Body of pancreas (tissue), 4 donors: ENCODE measurements at places on chromosomes 7 and 10. TPM values are rescaled to one million over a fixed set of nuclear protein-coding genes. Genes with fewer than 3 reads are reported as not detected.
A peak's percentile ranks its signal among the peaks of the same experiment; 100 is the strongest.

GRCh38 chr7:158761945-158762344 is 57.3 kb upstream of the NCAPG2 start:
- no peak for DNase-seq

DNA sequence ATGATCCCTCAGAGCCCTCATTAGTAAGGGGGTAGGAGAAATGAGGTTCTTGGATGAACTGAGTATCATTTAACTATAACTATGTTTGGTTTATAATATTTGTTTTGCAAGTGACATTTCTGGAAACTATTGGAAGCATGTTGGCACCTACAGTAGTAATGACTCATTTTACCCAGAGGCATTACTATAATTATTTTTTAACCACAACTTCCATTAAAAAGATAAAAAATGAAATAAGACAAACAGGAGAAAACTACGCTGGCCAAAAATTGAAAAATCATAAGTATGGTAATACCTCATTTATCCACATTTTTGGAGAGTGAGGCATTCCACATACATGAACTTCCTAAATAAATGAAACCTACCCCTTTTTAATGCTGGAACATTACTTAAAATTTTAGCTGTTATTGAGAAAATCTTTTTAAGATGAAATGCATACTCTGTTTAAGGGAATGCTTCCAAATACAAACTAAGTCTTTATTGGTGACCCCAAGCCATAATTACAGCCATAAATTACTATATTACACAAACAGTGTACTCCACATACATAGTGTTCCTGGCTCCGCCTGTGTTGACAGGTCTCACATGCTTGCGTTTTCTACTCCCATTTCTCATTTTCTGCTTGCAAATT is 84.6 kb upstream of the CAPZA2 start:
- DNase-seq, result no peak

- DNase-seq, result peak; percentile 54
These were observed at the start of gene MYOF for GRCh38 chr10:93482145-93482834. Gene MYOF (minus strand): TSS chr10:93482334. CDS start chr10:93482194, 140 bp downstream.

DNA sequence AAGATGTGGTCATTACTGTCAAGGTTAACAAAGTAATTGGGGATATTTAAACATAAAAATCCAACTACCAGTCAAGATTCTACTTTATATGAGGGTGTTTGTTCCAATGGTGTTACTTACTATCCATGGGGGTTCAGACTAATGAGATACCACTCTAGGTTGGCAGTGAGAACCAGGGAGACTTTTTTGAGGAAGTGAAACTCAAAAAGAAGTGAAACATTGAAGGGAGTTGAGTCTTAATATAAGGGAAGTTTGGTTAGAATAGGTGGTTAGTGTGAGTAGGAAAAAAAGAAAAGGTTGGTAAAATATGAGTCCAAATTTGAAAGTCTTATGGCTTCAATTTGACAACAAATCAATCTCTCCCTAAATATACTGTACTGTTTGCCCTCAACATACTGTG is 123.6 kb upstream of the ANK3 start:
- DNase-seq, result no peak

GRCh38 chr10:31274310-31274709 is 44.7 kb upstream of the ZEB1 start:
- DNase-seq, result no peak

DNA sequence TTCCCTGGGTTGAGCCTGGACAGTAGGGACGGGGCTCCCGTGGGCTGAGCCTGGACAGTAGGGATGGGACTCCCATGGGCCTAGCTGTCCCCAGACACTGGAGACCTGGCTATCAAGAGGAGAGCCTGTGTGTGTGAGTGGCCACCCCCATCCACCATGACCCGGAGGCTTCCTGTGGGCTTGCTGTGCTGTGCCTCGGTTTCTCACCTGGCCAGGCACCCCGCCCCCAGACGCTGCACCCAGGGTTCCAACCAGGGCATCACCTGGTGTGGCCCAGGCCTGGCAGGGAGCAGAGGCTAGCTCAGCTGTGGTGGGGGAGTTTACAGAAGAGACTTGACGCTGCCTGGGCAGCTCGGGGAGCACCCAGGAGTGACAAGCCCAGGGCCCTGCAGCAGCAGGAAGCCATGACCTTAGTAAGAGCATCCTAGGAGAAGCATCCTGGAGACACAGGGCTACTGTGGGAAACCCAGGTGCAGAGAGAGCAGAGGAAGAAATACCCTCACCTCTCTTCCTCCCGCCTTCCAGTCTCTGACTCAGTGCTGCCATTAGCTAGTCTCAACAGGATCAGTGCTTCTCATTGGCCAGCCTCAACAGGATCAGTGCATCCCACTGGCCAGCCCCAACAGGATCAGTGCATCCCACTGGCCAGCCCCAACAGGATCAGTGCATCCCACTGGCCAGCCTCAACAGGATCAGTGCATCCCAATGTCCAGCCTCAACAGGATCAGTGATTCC is 61.0 kb downstream of the PDGFA start:
- no peak for DNase-seq

DNA sequence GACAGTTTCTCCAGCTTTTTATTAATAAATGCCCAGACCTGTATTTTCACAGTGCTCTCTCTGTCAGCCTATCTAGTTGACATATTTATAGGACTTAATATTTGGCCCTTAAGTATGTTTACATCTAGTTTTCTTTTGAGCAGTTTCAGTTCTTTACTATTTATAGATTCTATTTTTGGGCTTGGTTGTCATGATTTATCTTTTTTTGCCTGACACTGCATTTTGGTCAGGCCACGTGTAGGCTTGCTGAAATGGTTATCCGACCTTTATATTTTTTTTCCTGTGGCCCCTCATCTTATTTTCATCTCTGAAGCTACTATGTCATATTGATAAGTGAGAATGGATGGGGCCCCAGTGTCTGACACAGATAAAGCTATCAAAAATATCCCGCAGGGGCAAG is 515.4 kb upstream of the FZD8 start:
- no peak for DNase-seq

GRCh38 chr10:17004801-17005380 is 124.7 kb downstream of the CUBN start:
- DNase-seq, result no peak

DNA sequence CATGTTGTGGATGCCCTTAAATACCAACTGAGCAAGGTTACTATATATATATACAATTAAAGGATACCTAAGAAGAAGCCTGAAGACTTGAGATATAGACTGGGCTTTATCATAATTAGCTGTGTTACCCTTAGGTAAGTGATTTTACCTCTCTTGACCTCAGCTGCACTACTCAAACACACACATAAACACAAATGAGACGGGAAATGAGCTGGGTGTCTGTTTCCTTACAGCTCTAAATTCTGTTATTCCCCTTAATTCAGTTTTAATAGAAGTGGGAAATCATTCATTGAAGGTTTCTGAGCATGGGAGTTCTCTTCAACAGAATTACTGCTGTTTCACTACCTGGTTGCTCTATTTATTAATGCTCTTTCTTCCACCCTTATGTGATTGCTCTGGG is 60.7 kb downstream of the GBF1 start:
- DNase-seq, result no peak

DNA sequence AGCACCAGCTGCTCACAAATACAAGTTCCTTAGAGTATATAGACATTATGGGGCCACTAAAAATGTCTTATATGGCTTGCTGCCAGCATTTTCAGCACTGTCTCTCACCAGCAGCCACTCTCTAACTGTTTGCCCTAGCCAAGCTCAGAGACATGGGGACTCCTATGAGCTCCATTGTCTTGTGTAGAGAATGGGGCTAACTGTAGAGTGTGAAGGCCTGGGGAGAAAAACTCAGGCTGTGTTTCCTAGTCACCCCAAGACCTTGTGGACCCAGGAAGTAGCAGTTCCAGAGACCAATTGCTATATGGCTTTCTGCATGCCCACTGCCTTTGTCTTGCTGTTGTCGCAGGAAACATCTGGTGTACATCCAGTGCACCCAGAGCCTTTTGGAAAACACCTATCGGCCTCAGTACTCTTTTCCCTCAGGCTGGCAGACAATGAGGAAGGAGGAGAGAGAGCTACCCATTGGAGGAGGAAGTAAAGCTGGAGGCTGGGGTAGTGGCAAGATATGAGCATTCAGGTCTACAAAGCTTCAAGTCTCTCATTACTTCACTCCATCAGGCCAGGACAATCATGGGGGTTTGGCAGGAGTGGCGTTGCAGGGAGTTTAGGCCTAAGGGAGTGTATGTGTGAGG is 28.4 kb downstream of the ENTPD1 start:
- DNase-seq, result no peak

STEAP2 gene
- 12.7 TPM for total RNA-seq

CFTR gene
- 329 TPM for total RNA-seq

GOT1 gene
- total RNA-seq, result 14.8 TPM

ZPBP gene
- total RNA-seq, result not detected

GBX1 gene
- total RNA-seq, result not detected

GPR26 gene
- total RNA-seq, result not detected

CBX3 gene
- 63.3 TPM for total RNA-seq

MOSPD3 gene
- total RNA-seq, result 6.9 TPM

FXYD4 gene
- total RNA-seq, result not detected

VSIR gene
- total RNA-seq, result 14.8 TPM
